ENCODE measurements at places on chromosomes 6 and 20.

DNA sequence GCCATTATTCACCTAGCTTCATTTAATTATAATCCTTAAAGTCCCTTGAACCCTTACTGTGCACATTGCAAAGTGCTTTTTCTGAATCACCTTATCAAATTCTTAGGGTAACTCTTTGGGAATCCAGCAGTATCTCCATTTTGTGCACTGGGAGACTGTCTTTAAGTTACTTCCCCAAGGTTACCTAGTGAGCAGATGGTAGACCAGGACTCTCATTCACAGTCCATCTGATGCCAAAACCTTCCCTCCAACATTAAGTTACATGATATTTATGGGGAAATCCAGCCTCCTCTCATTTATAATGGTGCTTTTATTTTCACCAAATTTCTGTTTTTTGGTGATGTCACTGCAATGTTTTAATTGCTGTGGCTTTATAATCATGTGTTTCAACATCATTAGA lies 75.7 kb downstream of the NCOA7 start:
- no peak for DNase-seq

DNA sequence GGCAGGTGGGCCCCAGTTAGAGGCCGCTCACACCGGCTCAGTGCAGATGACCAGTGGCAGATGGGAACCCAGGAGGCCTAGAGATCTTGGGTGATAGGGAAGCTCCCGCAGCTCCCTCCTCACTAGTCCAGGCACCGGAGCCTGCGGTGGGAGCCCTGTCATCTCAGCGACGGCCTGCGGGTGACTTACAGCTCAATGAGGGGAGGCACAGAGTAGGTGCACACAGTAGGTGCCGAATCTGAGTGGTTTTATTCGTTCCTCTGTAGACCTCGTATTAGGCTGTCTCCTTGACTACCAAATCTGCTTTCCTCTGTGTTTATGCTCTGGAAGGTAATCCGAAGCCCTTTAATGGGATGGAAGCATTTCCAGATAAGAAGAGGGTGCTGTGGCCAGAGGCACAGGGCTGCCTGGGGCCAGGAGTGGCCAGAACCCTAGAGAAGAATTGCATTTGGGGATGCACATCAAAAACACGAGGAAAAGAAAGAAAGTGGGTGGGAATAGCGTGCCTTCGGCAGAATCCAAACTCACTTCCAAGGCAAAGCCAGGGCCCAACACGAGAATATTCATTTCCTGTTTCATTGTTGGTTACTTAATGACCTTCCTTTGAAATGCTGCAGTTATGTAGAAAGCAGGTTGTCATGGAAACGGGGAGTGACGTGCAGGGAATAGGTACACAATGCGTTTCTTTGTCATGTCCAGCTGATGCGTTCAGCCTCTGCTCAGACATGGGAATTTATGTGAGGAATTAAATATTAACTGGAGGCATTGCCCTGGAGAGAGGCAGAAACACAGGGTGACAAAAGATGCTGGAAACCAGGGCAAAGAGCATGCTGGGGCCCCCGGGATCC lies 24.7 kb downstream of the MYT1 start:
- no peak for DNase-seq

GRCh38 chr20:10774357-10774943 lies 100.7 kb upstream of the JAG1 start:
- no peak for DNase-seq

DNA sequence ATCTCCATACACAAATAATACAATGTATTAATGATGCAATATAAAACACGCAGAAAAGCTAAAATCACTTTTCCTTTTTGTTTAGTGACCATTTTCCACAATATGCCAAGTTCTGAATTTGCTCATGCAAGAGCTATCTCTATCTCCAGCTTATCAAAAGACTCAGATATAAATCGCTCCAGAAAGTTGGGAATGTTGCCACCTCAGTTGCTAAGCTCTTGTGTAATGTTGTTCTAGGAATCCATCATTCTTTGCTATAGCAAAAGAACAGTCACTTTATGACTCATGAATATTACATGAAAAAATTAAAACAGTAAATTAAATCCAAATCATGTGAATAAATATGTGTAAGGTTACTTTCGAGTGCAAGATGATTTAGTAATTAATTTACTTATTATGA lies 8.7 kb downstream of the PLAGL1 start:
- no peak for DNase-seq

DNA sequence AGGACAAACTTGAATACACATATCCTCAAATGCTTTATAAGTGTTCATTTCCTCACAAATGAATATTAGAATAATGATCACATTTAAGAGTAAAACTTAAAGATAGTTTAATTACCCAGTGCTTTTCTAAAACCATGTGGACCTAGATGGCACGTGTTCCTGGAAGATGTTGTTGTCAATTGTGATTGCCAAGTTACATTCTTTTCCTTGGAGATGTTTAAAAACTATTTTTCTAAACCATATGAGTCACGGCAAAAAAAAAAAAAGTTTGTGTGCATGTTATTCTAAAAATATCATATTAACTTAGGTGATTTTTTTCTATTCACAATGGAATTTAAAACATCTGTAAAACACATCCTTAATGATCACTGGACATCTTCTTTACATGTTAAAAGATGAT lies 51.1 kb downstream of the RCAN2 start:
- DNase-seq = no peak

DNA sequence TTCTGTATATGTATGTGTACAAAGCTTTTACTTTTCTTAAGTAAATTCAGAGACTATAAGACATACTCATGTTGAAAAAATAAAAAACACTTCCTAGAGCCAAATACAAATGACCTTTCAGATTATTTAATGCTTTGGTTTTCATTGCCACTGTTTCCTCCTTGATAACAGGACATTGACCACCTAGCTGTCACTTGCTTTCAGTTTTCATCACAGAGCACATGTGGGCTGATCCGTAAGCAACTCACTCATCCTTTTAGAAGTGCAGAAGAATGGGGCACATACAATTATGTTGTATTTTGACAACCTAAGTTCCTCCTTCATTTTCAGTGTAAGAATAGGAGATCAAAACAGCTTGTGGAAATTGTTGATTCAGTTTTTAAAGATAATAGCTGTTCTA lies 6.2 kb downstream of the ZBTB2 start:
- DNase-seq = no peak

Measured in NCI-H510A treated with DMSO at 0.1 percent for 48 hours (cell line).